ENCODE measurements at places on chromosomes 5 and 9.

- DNase-seq = no peak
Measured at GRCh38 chr5:121974261-121974660, 12.5 kb downstream of the SRFBP1 start.

DNA sequence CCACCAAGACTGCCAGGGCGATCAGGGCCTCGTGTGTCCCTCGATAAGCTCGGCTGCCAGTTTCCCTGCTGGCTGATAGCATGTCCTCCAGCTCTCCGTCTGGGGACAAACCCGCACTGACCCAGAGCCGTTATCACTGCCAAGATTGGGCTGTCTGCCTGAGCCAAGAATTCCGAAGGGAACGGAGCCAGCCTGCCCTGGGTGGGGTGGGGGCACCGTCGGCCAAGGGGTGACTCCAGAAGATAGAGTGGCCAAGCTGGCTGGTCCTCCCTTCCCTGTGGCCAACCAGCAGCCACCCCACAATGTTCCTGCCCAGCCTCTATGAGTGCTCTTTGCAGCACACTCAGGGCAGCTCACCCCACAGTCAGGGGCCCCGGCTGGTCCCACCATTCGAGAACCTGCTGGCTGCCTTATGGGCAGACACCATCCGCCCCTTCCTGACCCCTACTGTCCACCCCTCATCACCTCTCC is 29.4 kb downstream of the HRH2 start:
- DNase-seq = peak; percentile 16

GRCh38 chr5:143682929-143683386 is 129.0 kb upstream of the HMHB1 start:
- peak; percentile 77 for DNase-seq

- DNase-seq = no peak
Measured at GRCh38 chr5:6791031-6791430, 77.8 kb downstream of the TENT4A start.

DNA sequence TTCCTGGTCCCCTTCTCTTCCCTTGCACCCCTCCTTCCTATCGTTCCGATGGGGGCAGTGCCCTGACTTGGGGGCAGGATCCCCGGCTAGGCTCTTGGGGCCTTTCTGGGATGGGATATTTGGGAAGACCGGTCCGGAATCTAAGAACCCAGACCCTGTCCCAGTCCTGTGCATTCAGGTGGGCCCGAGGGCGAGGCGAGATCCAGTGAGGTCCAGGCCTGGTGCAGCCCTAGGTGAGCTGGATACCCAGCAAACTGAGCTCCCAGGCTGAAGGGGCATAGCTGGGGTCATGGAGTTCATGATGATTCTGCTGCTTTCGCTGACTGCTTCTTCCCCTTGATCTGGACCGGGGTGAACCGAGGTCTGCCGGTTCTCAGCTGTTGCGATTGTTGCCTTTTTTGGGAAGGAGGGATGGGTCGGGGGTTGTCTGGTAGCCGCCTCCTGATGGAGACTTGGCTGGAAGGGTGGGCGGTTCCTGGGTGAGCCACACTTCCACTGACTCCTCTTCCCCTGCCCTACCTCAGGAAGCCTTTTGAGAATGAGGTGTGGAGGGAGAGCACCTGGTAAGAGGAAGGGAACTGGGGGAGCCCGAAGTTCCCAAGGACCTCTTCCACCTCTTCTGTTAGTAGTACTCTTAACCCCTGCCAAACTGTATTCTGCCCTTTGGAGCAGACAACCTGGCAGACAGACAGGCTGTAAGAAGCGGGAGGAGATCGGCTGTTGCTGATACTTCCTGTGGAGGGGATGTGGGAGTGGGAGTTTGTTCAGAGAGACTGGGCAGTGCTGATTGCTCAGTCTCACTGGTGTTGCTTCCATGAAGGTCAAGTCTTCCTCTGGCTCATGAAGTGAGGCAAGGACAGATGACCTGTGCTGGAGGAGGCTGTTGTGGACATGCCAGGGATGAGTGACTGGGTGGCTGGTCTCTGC is 1.0 kb downstream of the LRRC8A start:
- peak; percentile 50 for DNase-seq

GRCh38 chr9:121285835-121286687 is 18.1 kb downstream of the GSN start:
- DNase-seq = peak; percentile 68

DNA sequence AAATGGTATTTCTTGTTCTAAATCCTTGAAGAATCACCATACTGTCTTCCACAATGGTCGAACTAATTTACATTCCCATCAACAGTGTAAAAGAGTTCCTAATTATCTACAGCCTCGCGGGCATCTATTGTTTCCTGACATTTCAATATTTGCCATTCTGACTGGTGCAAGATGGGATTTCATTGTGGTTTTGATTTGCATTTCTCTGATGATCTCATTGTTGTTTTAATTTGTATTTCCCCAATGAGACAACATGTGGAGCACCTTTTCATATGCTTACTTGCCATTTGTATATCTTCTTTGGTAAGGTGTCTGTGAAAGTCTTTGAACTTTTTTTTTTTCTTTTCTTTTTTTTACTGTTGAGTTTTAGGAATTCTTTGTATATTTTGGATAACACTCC is 473.6 kb downstream of the KCTD16 start:
- DNase-seq = no peak

GRCh38 chr9:89036383-89036782 is 45.1 kb downstream of the S1PR3 start:
- DNase-seq = no peak

- no peak for DNase-seq
Measured at GRCh38 chr5:22665801-22666200, 187.3 kb downstream of the CDH12 start.

- no peak for DNase-seq
Measured at GRCh38 chr5:109242518-109242917, 167.3 kb downstream of the PJA2 start.

DNA sequence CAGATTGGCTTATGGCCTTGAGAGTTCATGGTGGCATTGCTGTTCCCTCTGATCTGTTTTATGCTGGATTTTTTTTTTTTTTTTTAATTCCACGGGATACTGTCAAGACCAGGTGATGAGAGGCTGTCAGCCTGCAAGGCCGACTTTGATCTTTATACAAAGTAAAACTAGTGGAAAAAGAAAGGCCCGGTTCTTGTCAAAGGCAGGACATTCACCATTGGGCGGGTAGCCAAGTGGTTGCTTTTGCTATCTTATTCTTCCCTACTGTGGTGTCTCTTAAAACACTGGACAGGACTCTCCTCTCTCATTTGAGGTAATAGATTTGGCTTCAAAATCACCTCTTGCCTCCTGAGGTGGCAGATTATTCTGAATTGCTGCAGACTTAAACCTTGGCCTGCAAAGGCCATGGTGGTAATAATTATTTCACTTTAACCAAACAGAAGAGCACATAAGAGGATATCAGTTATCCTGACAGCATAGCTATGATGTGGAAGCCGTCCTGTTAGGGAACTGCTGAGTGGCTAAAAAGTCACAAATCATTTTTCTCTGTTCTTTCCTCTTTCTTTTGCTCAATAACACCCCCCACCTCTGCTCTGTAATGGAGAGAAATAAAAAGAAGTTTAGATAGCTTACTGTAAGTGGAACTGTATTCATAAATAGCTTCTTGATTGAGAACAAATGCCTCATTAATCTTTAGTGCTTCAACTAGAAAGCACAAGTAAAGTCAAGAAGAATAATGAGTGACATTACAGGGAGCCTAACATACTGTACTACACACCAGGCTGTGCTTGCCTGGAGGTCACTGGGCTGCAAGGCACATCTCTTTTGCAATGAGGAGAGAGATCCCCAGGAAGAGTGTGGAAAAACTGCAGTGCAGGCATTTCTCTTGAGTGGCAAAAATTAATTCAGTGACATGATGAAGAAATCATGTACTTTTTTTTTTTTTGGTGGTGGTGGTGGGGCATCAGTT is 275.6 kb downstream of the KDM4C start:
- DNase-seq = no peak

- DNase-seq = peak; percentile 91
Measured at GRCh38 chr5:139104577-139105276, 93.4 kb downstream of the SIL1 start.

DNA sequence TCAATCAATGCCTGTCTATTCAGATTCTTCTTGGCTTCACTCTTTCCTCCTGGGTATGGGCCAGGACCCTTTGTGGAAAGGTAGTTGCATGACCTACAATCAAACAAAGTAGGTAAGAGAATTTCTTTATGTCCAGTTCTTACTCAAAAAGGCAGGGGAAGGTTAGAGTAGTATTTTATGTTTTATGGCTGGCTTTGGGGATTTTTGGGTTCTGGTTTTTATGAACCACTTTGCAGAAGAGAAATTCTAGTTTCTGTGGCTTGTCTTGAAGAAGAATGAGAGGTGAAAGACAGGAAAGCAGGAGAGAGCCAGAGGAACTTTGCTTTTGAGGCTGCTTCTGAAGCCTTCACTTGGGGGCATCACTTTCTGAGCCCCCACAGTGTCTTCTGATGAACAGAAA is 14.7 kb upstream of the CRHBP start:
- no peak for DNase-seq

GRCh38 chr9:107707915-107708441 is 218.4 kb upstream of the KLF4 start:
- no peak for DNase-seq

DNA sequence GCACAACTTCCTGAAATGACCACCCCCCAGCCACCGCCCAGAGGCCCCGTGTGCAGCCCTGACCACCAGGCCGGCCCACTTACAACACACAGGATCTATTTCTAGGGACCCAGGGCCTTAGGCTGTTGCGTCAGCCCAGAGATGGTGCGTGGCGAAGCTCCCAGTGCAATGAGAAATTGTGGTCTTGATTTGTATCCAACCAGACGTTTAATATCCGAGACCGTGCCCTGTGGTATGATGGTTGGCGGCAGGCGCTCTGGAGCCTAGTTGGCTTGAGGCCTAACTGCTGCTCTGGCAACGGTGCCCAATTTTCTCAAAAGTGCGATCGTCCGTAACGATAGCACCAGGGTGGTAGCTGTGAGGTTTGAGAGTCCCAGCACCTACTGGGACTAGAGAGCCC is 32.6 kb upstream of the SLC6A19 start:
- no peak for DNase-seq

GRCh38 chr9:23245067-23245466 is 581.0 kb downstream of the ELAVL2 start:
- no peak for DNase-seq

- no peak for DNase-seq
Measured at GRCh38 chr9:129857207-129857606, 21.9 kb downstream of the USP20 start.

- no peak for DNase-seq
Measured at GRCh38 chr5:73654171-73654811, 28.3 kb downstream of the ARHGEF28 start.

DNA sequence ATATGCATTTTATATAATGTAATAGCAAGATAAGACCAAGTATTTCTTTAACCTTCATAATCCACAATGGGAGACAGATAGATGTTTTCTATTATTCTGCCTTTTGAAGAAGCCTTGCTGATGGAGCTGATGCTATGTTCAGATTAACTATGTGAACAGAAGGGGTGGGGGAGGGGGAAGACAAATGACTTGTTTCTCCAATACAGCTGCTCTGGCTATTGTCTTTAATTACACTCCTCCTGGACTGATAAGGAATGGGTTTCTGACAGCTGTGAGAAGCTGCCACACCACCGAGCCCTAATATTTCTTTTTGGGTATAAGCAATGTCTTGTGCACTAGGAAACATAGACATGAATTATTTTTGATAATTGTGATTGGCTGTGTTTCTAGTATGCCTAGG is 62.0 kb downstream of the CAVIN4 start:
- no peak for DNase-seq

DNA sequence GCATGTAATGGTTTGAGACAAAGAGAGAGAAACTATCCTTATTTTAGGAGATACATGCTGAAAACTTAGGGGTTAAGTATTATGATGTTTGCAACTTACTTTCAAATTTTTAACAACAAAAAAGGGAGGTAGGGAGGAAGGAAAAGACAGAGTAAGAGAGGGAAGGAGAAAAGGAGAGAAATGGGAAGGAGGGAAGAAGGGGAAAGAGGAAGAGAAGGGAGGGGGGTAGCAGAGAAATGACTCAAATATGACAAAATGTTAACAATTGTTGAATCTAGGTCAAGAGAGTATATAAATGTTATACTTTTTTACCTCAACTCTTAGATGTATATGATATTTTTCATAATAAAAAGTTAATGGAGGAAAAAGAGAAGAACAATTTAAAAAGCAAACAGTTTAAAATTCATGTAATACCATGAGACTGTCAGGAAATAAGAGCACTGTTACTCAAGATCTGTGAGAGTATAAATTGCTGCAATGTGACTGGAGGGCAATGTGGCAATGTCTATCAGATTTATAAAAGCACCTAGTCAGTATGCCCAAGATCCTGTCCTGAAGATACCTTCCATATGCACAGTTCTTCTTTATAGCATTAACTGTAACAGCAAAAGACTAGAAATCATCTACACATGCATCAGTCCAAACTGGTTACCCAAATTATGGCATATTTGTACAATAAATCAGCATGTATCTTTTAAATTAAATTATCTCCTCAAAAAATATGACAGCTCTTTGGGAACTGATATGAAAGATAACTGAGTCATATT is 16.3 kb downstream of the FBXW11 start:
- no peak for DNase-seq

DNA sequence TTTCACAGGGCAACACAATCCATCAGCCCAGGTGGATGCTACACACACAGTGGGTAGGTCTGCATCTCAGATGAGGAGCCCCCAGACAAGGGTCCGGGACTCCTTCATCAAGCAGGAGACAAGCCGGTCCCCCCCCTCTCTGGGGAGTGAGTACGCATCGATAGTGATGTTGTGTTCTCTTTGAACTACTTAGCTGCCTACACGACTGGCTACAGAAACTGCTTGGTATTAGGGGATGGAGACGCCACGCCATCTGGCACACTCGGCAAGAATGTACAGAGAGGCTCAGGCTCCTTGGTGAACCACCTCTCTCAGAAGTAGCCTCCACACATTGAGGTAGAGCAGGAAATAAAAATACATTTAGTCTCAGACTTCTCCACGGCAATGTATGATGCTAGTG is 179.8 kb downstream of the CNTNAP3 start:
- DNase-seq = no peak

DNA sequence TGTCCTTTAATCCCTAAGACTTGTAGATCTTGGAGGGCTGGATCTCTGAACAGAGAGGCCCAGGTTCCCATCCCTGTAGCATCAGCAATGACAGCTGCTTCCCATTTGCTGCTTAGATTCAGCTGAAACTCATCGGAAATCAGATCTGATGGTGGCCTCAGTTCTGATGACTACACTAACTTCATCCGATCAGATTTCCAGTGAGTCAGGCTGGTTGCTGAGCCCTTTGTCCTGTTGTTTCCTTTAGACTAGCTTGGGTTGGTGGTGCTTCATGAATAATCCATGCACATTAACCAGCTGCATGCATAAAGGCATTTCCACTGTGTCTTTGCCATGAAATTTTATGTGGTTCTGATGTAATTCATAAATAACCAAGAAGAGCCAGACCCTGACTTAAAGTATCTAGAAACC is 195.2 kb upstream of the TUT7 start:
- DNase-seq = peak; percentile 67

Data from right hindlimb (tissue), 1 donor.